ENCODE measurements at places on chromosomes 2 and 18.

GRCh38 chr2:68031542-68032160 lies 31.2 kb downstream of the C1D start:
- DNase-seq, result peak; percentile 63

- DNase-seq, result peak; percentile 49
These were observed 38.0 kb downstream of the DNMT3A start for GRCh38 chr2:25303633-25304236.

- DNase-seq, result peak; percentile 58
These were observed 24.4 kb downstream of the ZNF892 start for GRCh38 chr2:95231723-95232122.

DNA sequence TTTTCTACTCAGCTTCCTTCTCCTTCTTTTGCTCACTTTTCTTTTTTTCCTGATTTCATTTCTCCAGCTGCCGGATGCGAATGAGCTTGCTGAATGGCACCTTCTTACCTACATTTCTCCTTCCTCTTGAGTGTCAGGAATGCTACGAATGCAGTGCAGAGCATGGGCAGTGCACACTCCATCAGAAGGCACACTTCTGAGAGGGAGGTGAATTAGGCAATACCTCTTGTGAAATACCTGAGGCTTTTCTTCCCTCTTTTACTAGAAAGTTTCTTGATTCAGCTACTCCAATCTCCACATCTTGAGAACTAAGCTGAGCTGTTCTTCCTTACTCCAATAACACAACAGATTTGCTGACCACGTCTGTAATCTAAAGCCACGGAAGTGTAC lies 51.1 kb downstream of the PLEKHM3 start:
- DNase-seq, result no peak

DNA sequence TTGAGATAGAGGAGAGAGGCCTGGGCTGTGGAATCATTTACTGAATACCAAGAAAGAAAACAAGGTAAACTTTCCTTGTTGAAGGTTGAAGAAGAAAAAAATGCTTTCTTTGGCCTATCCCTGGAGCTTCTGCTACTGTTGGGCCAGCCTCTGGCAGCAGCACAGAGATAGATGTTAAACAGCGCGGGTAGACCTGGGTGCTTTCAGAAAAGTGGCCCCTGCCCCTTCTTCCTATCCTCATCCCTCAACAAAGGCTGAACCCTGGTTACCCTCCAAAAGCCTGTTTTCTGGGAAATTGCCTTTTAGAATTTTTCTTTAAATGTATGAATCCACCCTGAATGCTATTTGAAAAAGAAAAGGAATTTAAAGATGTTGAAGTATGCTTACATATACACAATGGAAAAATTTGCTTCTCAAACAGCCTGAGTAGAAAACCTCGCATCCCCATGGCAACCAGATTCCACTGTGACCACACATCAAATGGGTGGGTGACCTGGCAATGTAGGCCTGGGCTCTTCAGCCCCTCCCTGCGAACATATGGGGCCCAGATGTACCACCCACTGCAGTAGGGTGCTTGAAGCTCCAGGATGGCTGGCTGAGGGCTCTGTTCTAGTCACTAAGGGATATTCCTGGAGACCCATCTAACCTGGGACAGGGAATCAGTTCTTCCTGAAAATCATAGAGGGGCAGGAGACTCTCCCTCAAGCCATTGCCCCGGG lies 23.4 kb upstream of the CHRNA1 start:
- no peak for DNase-seq

GRCh38 chr2:136248242-136248641 lies 130.3 kb upstream of the CXCR4 start:
- DNase-seq, result no peak

DNA sequence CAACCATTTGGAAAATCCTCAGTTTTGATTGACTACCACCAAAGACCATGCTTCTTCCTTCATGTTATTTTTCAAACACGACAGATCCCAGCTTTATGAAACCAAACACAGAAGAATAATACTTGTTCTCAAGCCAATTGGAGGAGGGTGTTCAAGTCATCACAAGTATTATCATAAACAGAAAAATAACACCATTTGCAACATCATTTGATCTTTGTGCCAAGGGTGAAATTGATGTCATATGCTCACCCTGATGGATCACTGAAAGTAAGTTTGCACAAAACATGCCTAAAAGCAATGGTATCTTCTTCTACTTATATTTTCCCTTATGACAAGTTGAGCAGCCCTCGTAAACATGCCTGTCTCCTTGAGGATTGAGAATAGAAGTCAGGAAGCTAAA lies 448.0 kb upstream of the ZEB2 start:
- DNase-seq, result no peak

- no peak for DNase-seq
These were observed 1084.6 kb upstream of the TMEFF2 start for GRCh38 chr2:193279361-193279760.

GRCh38 chr18:6741232-6741663 lies 11.7 kb downstream of the ARHGAP28 start:
- DNase-seq, result peak; percentile 61

GRCh38 chr2:237911363-237912017 lies 52.1 kb downstream of the RAMP1 start:
- DNase-seq, result no peak

DNA sequence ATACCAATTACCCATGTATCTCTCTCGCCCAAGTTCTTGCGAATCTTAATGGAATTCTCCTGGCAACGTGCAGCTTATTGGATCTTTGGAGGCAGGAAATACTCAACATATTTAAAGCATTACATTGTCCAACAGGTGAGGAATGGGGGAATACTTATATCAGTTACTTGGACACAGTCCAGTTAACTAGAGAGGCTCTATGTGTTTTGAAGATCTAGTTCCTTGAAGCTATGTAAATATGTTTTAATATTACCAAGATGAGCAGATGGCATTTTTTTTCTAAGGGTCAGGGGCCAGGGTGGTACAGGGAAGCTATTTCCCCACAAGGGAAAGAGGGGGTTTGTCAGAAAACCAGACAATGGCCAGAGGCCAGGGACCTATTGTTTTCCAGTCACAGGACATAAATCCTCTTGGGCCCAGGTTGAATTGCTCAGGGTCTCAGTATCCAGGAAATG lies 26.8 kb upstream of the MC5R start:
- DNase-seq, result no peak

GRCh38 chr18:75130591-75131328 lies 78.2 kb downstream of the PTGR3 start:
- DNase-seq, result no peak

GRCh38 chr2:85838641-85839040 lies 50.1 kb downstream of the ST3GAL5 start:
- no peak for DNase-seq

GRCh38 chr2:177783835-177784744 lies 288.5 kb downstream of the PDE11A start:
- DNase-seq, result no peak

DNA sequence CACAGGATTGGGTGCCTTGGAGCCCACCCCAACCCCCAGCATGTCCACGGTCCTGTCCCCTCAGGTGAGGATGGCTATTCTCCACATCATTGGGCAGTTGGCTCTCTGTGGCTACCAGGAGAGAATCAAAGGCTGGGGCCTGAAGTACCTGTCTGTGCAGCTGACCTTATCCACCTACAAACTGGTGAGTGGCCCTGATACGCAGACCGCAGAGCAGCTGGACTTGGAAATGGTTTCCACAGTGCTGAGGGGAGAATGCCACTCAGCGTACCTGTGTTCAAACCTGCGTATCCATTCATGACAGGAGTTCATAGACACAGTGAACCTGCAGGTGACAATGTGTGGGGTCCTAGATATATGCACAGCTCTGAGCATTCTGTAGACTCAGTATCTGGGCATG lies 21.6 kb downstream of the MROH2A start:
- DNase-seq, result no peak

- DNase-seq, result no peak
These were observed 440.6 kb upstream of the SLC14A2 start for GRCh38 chr18:45174629-45175136.

DNA sequence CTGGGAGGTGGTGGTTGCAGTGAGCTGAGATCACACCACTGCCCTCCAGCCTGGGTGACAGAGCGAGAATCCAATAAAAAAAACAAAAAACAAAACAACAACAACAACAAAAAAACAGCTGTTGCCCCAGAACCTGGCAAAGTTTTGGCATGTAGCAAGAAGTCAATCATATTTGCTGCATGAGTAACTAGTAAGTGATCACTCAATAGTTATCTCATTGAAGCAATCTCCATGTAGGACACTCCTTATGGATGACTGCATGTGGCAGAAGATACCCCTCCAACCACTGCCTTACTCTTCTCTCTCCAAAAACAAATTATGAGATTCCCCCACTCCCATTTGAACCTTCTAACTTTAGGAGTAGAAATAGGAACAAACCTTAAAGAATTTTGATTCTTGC lies 113.7 kb downstream of the TTC27 start:
- DNase-seq, result no peak

DNA sequence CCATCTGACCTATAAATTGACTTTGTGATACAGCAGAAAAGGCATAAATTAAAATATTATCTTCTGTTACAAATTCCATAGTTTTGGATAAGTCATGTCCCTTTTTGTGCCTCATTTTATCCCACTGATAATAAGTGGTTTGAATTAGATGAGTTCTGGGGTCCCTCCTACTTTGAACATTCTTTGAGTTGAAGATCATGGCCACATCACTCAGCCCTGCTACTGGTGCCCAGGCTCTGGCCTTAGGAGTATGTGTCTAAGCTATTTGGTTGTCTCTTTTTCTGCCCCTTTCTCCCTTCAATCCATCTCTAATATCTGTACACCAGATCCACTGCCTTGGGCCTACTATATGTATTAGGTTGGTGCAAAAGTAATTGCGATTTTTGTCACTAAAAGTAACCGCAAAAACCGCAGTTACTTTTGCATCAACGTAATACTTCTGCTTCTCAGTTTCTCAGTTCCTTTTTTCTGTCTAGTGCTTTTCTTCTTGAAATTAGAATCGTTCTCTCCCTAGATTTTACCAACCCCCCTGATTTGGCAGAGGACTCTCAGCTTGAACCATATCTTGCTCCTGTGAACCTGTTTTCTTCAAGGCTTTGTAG lies 362.5 kb upstream of the TNP1 start:
- no peak for DNase-seq

- no peak for DNase-seq
These were observed 457.9 kb downstream of the PIK3C3 start for GRCh38 chr18:42412896-42413295.

DNA sequence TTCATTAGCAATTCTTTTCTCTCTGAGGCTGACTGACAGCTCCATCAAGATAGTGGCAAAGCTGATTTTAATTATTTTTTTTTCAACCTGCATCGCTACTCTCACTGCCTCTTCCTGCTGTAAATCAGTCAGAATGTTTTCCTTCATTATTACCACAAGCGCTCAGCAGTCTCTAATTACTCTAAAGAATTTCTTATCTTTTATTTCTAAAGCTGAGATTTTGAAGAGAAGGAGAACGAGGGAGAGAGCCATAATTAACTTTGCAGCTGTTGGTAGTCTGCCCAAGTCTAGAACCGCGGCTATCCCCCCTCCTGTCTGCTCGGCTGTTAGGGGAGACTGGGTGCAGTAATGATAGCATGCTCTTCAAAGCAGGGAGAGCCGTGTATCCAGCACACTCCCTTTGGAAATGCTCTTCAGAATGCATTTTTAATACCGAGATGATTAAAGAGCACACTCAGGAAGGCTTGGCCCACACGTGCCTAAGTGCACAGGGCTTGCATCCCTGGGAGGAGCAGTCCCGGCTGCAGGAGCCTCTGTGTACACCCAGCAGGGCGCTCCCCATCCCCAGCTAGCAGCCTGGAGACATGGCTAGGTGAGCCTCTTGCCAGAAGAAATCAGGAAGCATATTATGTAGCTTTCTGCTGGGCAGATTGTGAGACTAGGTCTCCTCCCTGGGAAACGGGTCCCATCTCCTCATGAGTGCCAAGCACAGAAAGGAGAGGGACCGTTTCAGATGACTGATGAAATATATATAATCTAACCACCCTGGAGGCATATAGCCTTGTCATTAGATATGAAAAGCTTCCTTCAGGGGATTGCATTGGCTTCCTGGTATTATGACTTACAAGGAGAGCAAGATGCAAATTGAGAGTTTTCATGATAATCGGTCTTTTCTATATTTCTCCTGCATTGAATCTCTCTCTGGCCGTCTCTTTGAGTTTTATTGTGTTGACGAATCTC lies 555.2 kb downstream of the CMPK2 start:
- DNase-seq, result peak; percentile 48

GRCh38 chr2:43764086-43764705 lies 9.6 kb upstream of the DYNC2LI1 start:
- DNase-seq, result no peak

GRCh38 chr2:174881678-174882077 lies 117.4 kb upstream of the CHRNA1 start:
- DNase-seq, result no peak

Measured in renal pelvis (tissue), 12 donors.